Thyroid gland (tissue), 4 donors: ENCODE measurements at places on chromosomes 7 and 10. TPM values are rescaled to one million over a fixed set of nuclear protein-coding genes. Genes with fewer than 3 reads are reported as not detected.

GRCh38 chr7:55427800-55428199 lies 62.7 kb downstream of the LANCL2 start:
- H3K36me3 ChIP-seq: no peaks in the 10 kb centered on the region
- peaks cover 11% of the 10 kb centered on the region for H3K4me1 ChIP-seq
- no peak for DNase-seq
- H3K4me3 ChIP-seq: no peak overlapping the region
- H3K27me3 ChIP-seq: no peaks in the 10 kb centered on the region

DNA sequence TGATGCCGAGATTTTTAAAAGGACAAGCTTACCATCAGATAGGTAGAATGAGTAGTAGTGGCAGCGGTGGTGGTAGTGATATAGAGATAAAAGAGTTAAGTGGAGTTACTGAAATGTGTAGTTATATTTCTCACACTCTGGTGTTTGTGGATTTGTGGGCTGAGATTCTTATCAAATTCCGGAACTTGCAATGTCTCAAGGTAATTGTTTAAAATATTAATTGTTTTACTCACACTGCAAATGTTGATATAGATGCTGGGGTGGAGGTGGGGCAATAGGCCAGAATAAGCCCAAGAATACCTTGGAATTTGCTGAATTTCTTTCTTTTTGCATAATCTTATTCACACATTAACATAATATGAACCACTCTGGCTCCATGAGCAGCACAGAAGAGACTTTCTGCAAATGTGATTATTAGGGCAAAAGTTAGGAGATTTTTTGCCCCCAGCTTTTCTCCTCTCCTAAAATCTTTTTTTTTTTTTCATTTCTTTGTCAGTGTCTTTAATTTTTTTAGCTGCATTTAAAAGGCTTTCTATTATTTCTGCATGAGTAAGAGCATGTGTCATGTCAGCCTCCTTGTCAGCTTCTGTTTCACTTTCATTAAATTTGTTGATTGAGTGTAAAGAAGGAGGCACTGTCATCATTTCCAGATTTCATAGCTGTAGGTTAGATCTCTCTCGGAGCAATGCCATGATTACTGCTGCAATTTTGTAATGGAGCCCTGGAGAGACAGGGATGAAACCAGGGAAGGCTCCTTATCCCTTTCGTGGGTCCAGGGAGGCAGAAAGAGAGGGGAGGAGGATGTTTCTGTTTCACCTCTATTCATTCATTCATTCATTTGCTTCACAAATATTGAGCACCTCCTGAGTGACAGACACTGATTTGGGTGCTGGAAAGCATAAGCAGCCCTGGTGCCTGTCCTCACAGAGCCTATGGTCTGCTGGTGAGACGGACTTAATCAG lies 13.1 kb upstream of the SGMS1 start:
- no peaks in the 10 kb centered on the region for H3K4me1 ChIP-seq
- no peaks in the 10 kb centered on the region for H3K27me3 ChIP-seq
- H3K36me3 ChIP-seq: no peaks in the 10 kb centered on the region
- no peak overlapping the region for H3K27ac ChIP-seq

The RNF133 gene
- total RNA-seq: 3.1 TPM

GRCh38 chr7:87223666-87224065 lies 4.1 kb upstream of the TMEM243 start:
- no peak for DNase-seq
- H3K4me3 ChIP-seq: no peak overlapping the region
- H3K27ac ChIP-seq: no peak overlapping the region
- H3K36me3 ChIP-seq: no peaks in the 10 kb centered on the region

The ZNF485 gene
- total RNA-seq: 3.3 TPM

The METTL27 gene
- total RNA-seq: 16.3 TPM

DNA sequence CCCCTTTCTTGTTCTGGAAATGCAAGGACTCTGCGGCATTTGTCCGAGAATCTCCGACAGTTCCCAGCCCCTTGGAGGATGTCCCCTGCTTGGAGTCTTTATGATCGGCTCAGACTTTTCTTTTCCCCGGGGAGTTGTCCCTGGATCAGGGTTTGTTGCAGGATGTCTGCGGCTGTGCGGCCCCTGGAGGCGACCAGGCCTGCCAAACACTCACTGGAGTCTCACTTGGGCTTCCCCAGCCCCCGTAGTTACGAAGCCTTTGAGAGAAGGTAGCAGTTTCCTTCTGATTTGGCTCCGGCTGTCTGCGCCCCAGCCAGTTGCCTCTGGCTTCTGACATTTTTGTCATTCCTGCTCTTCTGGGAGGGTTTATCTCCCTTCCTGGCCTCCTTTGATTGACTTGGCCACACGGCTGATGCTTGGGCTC lies 16.1 kb downstream of the COL26A1 start:
- H3K36me3 ChIP-seq: no peaks in the 10 kb centered on the region
- no peak overlapping the region for H3K27ac ChIP-seq
- peaks cover 9% of the 10 kb centered on the region for H3K4me1 ChIP-seq
- H3K4me3 ChIP-seq: no peak overlapping the region
- no peak for DNase-seq

The PPP1R17 gene
- not detected for total RNA-seq

DNA sequence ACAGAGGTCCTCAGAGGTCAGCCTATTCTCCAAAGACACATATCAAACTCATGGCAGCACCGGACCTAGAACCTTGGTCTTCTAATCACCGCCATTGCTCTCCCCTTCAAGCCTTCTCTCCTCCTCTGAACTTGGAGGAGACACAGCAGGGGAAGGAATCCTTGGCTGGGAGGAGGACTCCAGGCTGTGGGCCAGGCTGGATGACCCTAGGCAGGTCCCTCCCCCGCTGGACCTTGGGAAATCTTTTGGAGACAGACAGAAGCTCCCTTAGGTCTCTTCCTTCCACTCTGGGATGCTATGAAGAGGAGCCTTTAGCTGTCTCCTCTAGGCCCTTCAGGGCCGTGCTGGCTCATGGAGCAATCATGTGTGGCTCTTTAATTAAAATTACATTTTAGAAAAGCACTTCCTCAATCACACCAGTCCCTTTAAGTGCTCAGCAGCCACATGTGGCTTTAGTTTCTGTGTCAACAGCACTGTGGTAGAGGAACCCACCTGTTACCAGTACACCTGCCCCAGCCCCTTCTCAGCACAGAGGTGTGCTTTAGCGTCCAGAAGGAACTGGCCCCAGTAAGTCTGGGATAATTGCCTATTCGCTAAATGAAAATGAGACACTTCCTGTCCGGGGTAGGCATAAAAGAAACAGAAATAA lies 238.2 kb downstream of the CELF2 start:
- no peaks in the 10 kb centered on the region for H3K27me3 ChIP-seq
- no peak overlapping the region for H3K4me3 ChIP-seq
- H3K4me1 ChIP-seq: no peaks in the 10 kb centered on the region
- no peak overlapping the region for H3K27ac ChIP-seq
- DNase-seq: no peak

- H3K4me3 ChIP-seq: no peak overlapping the region
- no peak for DNase-seq
- no peaks in the 10 kb centered on the region for H3K27me3 ChIP-seq
- no peaks in the 10 kb centered on the region for H3K4me1 ChIP-seq
- H3K36me3 ChIP-seq: no peaks in the 10 kb centered on the region
- no peak overlapping the region for H3K27ac ChIP-seq
Measured at GRCh38 chr10:3977761-3978160, 192.8 kb upstream of the KLF6 start.

GRCh38 chr10:11118686-11119085 lies 101.0 kb downstream of the CELF2 start:
- no peaks in the 10 kb centered on the region for H3K27me3 ChIP-seq
- no peak for DNase-seq
- H3K4me1 ChIP-seq: no peaks in the 10 kb centered on the region
- no peak overlapping the region for H3K27ac ChIP-seq
- no peak overlapping the region for H3K4me3 ChIP-seq

The ZPBP gene
- total RNA-seq: not detected

DNA sequence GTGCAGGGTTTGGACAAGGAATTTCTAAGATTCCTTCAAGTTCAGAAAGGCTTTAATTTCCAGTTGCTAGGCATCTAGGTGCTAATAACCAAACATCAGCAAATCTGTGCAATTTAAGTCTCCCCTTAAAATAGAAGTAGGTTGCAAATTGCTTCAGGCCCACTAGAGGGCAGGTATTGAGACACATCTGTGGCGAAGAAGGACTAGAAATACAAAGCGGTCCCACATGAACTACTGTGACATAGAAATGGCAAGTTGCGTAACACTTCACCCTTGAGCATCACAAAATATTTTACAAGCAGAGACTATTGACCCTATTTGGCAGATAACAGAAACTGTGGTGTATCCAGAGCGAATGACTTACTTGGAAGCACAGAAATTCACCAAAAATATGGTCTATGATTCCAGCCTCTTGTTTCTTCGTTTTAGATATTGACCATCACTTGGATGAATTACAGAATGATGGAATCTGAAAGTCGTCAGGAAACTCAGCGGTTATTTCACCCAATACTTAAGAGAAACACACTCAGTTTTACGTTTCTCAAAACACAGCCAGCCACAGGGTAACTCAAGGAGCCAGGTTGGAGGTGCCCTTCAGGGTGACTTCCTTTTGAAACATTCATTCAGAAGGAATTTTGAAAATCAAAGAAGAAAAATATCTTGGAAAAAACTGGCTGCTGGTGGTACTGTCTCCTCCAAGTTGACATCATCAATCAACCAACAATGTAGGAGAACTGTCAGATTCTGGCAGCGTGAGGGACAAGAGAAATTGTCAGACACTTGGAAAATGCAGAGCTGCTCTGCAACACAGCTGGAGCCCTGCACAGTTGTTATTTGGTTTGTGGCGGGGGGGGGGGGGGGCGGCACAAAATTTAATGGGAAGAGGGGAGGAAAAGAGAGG lies 256.3 kb upstream of the MINDY3 start:
- no peak for DNase-seq
- no peaks in the 10 kb centered on the region for H3K36me3 ChIP-seq
- no peaks in the 10 kb centered on the region for H3K4me1 ChIP-seq
- H3K27me3 ChIP-seq: no peaks in the 10 kb centered on the region

The WNT8B gene
- not detected for total RNA-seq

- H3K27me3 ChIP-seq: peaks cover 3% of the 10 kb centered on the region
- no peak overlapping the region for H3K27ac ChIP-seq
- no peaks in the 10 kb centered on the region for H3K36me3 ChIP-seq
- no peak overlapping the region for H3K4me3 ChIP-seq
Measured at GRCh38 chr7:131904760-131905327, 348.4 kb upstream of the PODXL start.

- DNase-seq: peak; percentile 66
- no peaks in the 10 kb centered on the region for H3K27me3 ChIP-seq
- H3K27ac ChIP-seq: no peak overlapping the region
- H3K4me1 ChIP-seq: peaks cover 17% of the 10 kb centered on the region
- H3K4me3 ChIP-seq: no peak overlapping the region
Measured at GRCh38 chr10:133257489-133258065, 19.1 kb downstream of the ADAM8 start.

The NUTM2D gene
- total RNA-seq: 4.7 TPM

The DYNC1I1 gene
- total RNA-seq: 9.2 TPM

GRCh38 chr7:52271703-52272102 lies 763.7 kb upstream of the POM121L12 start:
- H3K4me3 ChIP-seq: no peak overlapping the region
- no peak overlapping the region for H3K27ac ChIP-seq
- no peaks in the 10 kb centered on the region for H3K36me3 ChIP-seq
- DNase-seq: no peak
- no peaks in the 10 kb centered on the region for H3K27me3 ChIP-seq

- no peak overlapping the region for H3K4me3 ChIP-seq
- peak overlapping the region; percentile 45 for H3K27ac ChIP-seq
- no peak for DNase-seq
- H3K4me1 ChIP-seq: peaks cover 13% of the 10 kb centered on the region
Measured at GRCh38 chr10:50417486-50417885, 166.2 kb upstream of the ASAH2 start.

The TUBAL3 gene
- total RNA-seq: 0.33 TPM

DNA sequence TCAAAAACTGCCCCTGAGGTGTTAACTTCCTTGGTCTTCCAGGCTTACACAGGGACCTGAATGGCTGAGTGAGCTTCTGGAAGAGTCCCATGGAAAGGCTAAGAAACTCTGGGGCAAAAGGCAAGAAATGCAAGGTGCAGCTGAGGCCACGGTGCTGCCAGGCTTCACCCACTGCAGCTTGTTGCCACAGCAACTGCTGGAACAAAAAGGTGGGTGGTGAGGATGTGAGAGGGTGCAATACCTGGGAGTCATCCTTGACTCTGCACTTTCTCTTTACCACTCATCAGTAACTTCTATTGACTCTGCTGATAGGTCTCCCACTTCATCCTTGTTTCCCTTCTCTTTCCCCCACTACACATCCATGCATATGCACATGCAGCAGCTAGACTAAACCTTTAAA lies 258.6 kb downstream of the BMPER start:
- H3K36me3 ChIP-seq: no peaks in the 10 kb centered on the region
- H3K27me3 ChIP-seq: no peaks in the 10 kb centered on the region
- no peak for DNase-seq
- H3K27ac ChIP-seq: no peak overlapping the region
- H3K4me1 ChIP-seq: no peaks in the 10 kb centered on the region
- H3K4me3 ChIP-seq: no peak overlapping the region

DNA sequence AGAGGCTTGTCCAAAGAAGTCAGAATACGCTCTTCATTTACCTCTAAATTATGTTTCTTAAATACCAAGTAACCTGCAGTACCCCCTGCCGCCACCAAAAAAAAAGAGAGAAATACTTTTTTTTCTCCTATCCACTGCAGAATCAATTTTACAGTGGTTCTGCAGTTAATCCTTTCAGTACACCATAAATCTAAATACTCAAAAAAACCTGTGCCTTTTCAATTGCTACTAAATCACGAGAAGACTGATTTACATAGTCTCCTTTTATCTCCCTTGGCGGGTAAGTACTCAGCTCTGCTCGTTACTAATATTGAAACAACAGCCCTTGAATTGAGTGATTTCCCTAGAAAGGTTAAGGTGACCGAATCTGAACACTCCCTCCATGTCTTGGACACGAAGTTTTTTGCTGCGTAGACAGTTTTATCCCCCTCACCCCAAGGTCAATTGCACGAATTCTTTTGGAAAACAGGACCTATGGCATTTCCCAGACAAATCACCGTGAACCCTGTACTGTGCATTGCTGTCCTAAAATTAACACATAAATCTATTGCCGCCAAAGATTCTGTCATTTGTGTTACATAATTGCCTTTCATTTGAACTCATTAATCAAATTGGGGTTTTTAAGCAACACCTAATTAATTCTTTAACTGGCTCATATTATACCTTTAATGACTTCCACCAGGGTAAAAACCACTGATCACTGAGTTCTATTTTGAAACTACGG lies 512 bp upstream of the VIM start:
- H3K36me3 ChIP-seq: peaks cover 21% of the 10 kb centered on the region
- H3K27ac ChIP-seq: peak overlapping the region; percentile 99
- no peak for DNase-seq
- peak overlapping the region; percentile 99 for H3K4me3 ChIP-seq
- no peaks in the 10 kb centered on the region for H3K27me3 ChIP-seq

DNA sequence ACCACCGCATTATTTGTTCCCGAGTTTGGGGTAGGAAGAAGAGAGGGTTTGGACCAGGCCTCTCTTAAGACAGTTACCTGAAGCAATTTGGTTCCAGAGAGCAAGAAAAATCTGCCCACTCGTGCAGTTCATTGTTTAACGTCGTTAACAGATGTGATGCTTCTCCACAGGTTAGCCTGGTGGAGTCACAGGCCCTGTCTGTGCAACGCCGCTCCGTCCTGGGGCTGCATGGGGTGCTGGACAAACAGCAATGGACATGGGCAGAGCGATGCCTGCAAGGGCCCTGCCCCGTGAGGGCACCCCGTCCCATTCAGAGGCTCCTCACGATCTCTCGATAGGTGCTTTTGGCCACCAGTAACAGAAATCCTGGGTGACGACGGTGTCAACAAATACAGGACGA lies 9.7 kb downstream of the FOXL3 start:
- H3K4me3 ChIP-seq: no peak overlapping the region
- no peak overlapping the region for H3K27ac ChIP-seq
- DNase-seq: no peak
- no peaks in the 10 kb centered on the region for H3K4me1 ChIP-seq
- no peaks in the 10 kb centered on the region for H3K36me3 ChIP-seq
